ENCODE measurements at places on chromosomes 3 and 15.
A peak's percentile ranks its signal among the peaks of the same experiment; 100 is the strongest.

DNA sequence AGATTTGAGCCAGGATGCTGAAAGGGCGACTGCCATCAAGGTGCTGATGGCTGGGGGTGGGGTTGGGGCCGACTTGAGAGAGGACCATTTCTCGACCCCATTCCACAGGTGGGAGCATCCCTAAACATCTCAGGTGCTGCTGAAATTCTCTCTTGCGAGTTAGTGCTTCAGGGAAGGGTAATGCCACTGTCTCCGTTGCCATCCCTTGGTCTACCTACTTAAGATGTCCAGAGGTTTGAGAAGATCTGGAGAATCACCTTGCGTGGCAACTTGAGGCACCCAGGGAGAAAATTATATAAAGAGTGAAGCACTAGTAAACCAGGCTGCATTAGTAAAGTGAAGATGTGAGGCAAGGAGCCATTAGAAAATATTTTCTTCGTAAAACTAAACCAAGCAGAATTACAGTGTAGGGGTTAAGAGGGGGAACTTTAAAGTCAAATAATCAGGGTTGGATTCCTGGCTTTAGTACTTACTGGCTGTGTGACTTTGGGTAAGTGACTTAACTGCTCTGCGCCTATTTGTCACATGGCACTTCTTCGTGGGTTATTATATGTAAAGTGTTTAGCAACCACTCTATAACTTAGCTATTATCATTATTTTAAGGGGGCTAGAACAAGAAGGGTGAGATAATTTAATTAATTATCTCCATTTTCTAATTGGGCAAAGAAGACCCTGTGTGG is 662 bp upstream of the RFTN1 start:
- DNase-seq: no peak

DNA sequence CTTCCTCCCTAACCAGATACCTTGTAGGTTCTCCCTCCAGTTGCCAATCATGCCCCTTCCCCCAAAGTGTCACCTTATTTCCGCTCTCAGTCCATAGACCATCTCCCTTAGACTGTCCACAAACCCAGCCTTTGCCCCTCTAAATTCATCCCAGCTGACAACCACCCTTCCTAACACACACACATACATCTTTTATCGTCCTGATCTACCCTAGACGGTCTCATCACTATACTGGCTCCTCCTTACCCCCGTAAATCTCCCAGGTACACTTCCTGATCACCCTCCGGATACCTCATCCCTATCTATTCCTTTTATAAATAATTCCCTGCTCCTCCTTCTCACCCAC is 828 bp downstream of the THOC7 start:
- no peak for DNase-seq

- peak; percentile 56 for DNase-seq
Measured at GRCh38 chr15:73822998-73823397, 50.4 kb upstream of the TBC1D21 start.

GRCh38 chr15:52790169-52790708 is at the start of gene ONECUT1:
ONECUT1 (minus strand) TSS chr15:52790336; CDS start chr15:52789884, 452 bp downstream.
- DNase-seq: peak; percentile 92

DNA sequence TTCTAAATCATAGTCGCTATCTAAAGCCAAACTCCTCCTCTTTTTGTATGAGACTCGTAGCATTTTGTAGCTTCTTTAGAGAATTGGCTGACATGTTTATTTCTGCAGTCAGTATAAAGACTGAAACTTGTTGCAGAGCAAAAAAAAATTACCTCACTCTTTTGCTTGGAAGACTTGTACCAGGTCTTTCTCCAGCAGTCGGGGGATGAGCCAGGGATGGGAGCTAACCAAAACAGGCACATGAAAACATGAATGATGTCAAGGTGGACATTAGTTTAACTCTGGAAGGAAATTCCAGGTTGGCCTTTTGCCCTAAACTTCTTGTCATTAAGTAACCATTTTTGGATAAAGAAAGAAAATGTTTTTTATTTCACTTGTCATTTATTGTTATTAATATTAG is 47.0 kb upstream of the SCAANT1 start:
- DNase-seq: no peak

DNA sequence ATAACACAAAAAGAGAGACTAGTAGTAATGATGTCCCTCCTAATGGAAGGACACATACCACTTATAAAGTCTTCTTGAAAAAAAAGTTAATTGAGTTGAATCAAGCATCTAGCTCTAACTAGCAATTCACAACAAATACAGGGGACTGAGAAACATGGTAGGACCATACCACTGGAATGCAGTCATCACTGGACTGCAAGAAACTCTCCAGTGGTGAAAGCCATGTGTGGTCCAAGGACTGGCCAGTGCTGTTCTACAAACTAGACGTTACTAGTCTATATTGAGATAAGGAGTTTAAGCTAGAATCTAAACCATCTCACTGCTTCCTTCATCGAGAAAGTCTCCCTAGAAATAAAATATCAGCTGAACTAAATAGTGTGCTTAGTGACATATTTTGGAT is 16.7 kb downstream of the FBN1 start:
- no peak for DNase-seq

DNA sequence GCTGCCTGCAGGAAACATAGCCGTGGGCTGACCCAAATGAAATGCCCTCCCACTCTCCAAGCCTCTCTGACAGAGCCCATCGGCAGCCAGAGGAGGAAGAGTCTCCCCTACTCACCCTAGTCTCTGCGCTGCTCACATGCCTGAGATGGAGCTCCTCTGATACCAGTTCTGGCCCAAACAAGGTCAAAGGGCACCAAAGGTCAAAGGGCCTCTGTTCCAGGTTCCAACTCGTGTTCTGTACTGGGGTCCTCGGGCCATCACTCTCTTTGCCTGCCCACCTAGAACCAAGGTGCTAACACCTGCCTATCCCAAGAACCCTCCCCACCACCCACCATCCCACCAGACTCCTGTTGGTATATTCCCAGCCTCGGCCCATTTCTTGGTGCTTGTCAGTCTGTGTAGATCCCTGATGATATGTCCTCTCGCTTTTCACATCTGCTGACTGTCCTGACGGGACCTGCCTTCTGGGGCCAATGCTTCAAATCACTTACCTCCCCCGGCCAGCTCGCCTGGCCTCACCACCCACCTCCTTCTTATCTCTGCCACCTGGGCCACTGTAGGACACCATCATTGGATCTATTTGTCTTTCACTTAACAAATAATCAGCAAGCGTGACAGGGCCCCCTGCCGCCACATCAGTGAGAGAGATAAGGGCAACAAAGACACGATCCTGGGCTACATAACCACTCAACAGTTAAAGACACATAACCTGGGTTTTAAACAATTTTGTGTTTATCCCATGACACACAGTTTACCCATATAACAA is 90.4 kb downstream of the SRGAP3 start:
- DNase-seq: no peak

- no peak for DNase-seq
Measured at GRCh38 chr3:267101-267500, 70.5 kb downstream of the CHL1 start.

GRCh38 chr3:132164469-132165092 is 129.8 kb upstream of the CPNE4 start:
- DNase-seq: no peak

- DNase-seq: peak; percentile 87
Measured at GRCh38 chr3:138114988-138115971, at the start of gene DZIP1L. DZIP1L (minus strand) TSS chr3:138115608; CDS start chr3:138103971, 11,637 bp downstream.

DNA sequence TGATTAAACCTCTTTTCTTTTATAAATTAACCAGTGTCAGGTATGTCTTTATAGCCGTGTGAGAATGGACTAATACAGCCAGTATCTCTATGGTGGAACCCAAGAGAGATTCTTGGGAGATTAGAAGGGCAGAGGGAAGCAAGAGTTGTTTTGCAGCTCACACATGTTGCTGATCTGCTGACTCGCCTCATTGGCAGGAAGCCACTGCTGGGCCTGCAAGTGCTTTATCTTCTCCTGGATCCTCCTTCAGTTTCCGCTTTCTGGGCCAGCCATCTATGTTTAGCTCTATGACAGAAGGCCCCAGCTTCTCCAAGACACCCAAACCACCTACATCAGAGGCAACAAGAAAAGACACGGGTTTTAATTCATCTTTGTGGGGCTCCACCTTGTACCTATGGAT is 23.4 kb upstream of the GALNT15 start:
- peak; percentile 56 for DNase-seq

DNA sequence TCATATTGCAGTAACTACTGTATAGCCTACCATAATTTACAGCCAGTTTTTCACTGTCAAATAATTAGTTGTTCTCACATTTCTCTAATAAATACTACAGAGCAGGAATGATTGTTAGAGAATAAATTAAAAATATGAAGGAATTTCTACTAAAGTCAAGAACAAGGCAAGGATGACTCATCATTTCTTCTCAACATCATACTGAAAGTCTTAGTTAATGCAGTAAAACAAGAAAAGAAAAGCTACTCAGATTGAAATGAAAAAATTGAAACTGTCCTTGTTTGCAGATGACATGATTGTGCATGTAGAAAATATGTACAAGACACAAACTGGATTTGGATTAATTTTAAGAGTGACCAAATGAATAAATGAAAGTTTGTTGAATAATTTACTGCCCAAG is 608.2 kb downstream of the NSUN3 start:
- no peak for DNase-seq

DNA sequence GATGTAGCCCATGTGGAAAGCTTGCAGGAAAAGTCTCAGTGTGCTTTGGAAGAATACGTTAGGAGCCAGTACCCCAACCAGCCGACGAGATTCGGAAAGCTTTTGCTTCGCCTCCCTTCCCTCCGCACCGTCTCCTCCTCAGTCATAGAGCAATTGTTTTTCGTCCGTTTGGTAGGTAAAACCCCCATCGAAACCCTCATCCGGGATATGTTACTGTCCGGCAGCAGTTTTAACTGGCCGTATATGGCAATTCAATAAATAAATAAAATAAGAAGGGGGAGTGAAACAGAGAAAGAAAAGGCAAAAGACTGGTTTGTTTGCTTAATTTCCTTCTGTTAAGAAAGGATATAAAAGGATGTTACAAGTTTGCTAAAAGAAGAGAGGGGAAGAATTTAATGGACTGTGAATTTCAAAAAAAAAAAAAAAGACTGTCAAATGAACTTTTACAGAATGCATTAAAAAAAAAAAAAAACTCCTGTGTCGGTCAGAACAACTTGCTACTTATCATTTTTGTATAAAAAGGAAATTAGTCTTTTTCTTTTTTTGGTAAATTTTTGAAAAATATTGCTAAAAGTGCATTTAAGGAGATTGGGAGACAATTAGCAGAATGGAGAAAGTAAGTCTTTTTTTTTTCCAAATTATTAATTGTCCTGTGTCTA is 7.0 kb downstream of the NR2F2 start:
- DNase-seq: no peak

DNA sequence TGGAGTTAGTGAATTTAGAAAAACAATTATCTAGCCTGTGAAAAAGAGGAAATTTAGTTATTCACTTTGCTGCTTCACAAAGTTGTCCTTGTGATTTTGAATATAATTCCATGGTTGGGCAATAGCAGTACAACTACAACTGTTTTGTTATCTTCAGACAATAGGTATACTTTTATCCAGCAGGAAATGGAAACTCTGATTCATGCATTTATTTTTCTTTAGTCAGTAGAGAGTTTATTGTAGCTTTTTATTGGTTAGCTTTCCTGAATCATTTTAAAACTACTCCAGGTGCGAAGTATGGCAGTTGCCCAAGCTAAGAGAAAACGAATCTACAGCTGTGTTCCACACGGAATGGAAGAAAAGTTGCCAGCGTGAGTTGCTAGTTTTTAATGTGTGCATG is 80.3 kb downstream of the TM4SF4 start:
- no peak for DNase-seq

GRCh38 chr3:52402101-52402521 is 42.8 kb downstream of the SEMA3G start:
- no peak for DNase-seq

- DNase-seq: no peak
Measured at GRCh38 chr15:84823282-84823878, 6.2 kb downstream of the ALPK3 start.

DNA sequence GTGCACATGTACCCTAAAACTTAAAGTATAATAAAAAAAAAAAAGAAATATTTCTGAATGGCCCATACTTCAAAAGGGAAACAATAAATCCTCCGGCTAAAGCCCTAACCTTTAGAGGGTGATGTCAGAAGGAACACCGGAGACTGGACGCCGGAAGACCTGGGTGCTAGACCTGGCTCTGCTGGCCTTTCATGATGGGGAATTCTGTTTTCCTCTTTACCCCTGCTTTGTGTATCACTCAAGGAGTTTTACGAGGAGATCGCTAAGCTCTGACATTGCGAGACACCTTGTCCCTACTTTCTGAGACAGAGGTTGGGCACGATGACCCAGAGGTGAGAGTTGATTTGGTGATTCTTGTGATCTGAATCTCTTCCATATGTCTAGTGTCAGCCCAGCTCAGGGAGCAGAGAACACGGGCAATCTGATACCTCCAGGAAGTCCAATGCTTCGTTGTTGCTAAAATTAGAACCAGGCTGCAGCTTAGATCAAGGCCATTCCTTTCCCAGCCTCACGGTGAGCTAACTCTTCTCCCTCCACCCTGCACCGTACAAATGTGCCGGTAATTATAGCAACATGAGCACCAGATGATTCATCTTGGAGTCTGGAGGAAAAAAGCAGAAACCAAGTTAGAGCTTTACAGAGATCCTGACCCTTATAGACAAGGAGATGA is 42.0 kb upstream of the CFAP161 start:
- DNase-seq: peak; percentile 78

DNA sequence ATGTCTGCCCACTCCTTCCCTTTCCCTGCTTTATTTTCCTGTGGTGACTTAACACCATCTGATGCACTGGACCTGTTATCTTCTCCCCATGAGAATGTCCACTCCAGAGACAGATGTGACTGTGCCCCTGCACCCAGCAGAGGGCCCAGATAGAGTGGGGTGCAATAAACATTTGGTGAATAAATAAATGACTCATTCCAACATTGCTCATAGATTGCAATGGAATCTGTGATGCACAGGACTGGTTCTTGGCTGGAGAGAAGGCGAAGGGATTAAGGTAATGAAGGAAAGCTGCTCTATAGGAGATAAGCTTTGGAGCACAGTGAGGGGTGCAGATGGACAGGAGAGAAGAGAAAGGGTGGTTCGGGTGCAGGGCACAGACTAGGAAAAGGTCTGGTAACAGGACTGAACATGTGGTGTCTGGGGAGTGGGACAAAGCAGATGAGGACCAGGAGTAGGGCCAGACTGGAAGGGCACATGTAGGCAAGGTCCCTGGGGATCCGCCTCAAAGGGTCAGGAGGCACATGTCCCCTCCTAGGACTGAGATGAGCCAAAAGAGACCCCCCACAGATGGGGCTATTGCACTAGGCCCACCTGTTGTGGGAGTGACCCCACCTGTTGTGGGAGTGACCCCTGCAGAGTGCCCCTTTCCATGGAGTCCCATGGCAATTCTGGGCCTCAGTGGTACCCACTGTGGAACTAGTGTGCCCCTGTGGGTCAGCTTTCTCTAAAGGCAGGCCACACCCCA is 17.5 kb upstream of the POC1A start:
- DNase-seq: peak; percentile 75

GRCh38 chr3:114929971-114930732 is 216.9 kb downstream of the ZBTB20 start:
- no peak for DNase-seq

DNA sequence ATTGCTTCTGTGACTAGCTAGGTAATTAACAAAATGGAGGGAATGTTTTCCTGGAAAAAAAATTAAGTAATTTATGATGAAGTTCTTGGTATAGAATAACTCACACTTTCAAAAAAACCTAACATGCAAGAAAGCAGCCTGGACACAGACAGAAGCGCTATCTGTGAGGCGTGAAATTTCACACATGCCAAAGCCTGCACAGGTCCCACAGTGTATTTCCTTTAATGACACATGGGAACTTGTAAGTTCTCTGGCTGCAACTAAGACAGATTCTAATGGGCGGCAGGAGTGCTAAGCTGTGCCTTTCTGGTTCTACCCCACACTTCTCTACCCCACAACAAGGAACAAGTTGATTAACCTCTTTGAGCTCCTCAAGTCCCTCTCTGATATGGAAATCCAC is 84.9 kb upstream of the NEO1 start:
- DNase-seq: no peak
